ENCODE measurements at places on chromosomes 3 and 15.

- no peak for DNase-seq
Observed at GRCh38 chr3:52537165-52537620, 788 bp downstream of the UQCC5 start.

DNA sequence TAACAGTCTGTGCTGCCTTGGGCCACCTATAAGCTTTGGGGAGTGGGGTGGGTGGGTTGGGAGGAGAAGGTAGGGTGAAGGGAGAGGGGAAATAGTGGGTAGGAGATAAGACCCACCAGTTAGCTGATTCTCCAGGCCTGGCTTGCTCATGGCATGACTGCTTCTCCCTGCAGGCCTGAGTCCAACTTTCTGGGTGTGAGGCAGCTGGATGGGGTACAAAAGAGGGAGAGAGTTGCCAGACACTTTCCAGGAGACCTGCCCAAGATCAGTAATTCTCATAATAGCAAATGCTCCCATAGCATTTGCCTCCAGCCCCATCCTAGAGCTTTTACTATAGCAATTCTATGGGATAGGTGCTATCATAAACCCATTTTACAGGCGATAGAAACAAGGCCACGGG is 7.7 kb downstream of the CGNL1 start:
- no peak for DNase-seq

GRCh38 chr3:86723433-86723832 is 267.5 kb downstream of the VGLL3 start:
- DNase-seq = no peak

- no peak for DNase-seq
Observed at GRCh38 chr3:188178293-188178936, 24.5 kb downstream of the LPP start.

DNA sequence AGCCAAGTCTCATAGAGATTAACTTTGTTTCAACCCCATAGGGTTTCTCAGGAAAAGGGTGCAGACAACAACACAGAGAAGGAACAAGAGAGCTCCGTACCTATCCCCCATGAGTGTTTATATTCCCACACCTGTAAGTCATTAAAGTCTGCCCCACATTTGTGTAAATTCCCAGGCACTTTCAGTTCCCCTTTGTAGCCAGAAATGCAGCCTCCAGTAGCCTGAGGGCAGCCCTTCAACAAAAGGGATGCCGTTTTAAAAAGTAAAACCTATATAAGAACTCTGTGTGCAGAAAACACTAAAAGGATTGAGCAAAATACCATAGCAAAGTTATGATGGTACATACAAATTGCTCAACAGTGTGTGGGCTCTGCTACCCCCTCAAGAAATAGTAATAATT is 59.7 kb upstream of the TMEM108 start:
- no peak for DNase-seq

GRCh38 chr15:29533647-29534046 is 264.0 kb upstream of the NSMCE3 start:
- no peak for DNase-seq

- no peak for DNase-seq
Observed at GRCh38 chr15:39110336-39110735, 470.5 kb upstream of the THBS1 start.

GRCh38 chr15:39499042-39499441 is 81.8 kb upstream of the THBS1 start:
- no peak for DNase-seq

GRCh38 chr3:4730719-4731118 is 237.6 kb downstream of the ITPR1 start:
- DNase-seq = no peak

- DNase-seq = no peak
Observed at GRCh38 chr3:38003371-38003816, 12.8 kb downstream of the VILL start.

GRCh38 chr3:183281126-183281797 is 28.2 kb downstream of the B3GNT5 start:
- no peak for DNase-seq

- DNase-seq = no peak
Observed at GRCh38 chr15:64461721-64462162, 1.4 kb downstream of the ZNF609 start.

DNA sequence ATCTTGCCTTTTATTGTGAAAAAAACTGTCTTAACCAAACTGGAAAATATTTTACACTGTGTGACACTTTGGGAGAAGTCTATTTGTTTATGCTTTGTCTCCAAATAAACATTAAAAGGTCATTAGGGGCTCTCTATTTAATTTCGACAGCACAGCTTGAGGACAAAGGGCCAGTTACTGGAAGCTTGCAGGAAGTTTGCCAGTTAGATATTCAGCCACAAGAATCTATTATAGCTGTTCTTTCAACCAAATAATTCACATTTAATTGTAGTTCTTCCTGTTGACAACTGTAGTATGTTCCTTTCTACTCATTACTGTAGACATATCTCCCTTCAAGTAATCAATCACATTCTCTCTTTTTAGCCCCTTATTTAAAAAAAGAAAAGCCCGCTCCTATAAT is 6.1 kb downstream of the CP start:
- no peak for DNase-seq

- peak; percentile 94 for DNase-seq
Observed at GRCh38 chr3:46213201-46213600, 5.1 kb upstream of the CCR1 start.

DNA sequence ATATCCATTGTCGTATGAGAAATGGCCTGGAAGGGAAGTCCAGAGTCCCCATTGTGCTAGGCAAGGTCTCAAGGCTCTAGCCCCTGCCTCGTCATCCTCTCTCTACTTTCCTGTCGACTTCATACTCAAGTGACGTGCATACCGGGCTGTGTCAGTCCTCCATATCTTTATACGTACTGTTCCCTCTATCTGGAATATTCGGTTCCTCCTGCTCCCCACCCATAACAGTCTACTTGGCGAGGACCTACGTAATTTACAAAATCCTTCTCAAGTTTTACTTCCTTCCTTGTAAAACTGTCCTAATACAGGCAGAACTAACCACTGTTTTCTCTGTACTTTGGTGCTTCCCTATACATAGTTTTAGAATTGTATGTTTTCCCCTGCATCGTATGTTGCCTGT is 2.2 kb upstream of the ALPK3 start:
- DNase-seq = no peak

DNA sequence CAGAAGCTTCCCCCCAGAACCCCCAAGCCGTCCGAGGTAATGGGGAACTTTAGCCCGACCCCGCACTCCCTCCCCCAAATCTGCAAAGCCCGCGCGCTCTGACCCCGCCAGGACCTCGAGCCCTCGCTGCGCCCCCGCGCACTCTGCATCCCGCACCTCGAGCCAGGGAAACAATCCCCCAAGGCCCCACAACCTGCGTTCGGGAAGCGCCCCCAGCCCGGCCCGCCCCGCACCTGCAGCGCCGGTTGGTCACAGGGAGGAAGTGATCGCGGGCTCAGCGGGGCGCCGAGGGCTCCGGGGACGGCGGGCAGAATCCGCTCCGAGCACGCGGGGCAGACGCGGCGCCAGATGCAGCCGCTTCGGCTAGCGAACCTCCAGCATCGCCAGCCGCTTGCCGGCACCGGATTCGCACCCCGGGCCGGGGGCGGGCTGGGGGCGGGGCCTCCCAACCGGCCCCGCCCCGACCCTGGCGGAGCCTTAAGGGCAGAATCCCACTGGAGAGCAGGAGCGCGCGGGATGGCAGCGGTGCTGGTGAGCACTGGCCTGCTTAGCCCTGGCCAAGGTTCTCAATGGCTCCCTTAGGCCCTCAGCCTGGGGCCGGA is at the start of gene CAMKV:
TSS of gene CAMKV (minus strand) at position 382 of the 602 bp plus-strand sequence. CDS start 7,518 bp downstream, outside the sequence.
- no peak for DNase-seq

DNA sequence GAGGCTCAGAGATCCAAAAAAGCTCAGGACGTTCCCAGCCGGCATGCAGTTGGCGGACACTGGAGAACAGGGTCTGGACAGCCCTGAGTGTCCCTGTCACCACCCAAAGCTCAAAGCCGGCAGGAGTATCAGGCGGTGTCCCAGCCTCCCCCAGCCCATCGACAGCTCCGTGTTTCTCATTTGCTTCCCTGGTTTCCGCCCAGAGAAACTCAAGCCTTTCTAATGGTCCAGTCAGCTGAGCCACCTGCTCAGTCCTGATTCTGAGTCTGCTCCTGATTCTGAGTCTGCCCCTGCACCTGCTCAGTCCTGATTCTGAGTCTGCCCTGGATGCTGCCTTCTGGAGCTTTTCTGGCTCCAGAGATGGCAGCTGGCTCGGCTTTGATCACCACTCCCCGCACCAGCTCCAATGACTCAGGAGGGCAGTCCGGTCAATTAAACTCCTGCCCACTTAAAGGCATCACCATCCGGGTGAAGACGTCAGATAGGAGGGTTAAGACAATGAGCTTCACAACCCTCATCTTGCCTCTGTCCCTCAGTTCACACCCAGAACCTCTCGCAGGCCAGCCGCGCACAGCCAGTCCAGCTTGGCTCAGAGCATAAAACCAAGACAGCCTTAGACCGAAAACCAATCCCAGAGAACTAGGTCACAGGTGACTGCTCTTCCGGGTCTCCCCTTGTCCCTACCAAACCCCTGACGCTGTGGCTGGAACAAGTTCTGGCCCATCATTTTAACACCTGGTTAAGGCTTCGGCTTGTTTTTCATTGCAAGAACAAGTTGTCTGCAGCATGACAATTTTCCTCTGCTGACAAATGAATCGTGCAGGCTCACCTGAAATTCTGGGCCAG is 6.8 kb downstream of the PCSK6 start:
- no peak for DNase-seq

DNA sequence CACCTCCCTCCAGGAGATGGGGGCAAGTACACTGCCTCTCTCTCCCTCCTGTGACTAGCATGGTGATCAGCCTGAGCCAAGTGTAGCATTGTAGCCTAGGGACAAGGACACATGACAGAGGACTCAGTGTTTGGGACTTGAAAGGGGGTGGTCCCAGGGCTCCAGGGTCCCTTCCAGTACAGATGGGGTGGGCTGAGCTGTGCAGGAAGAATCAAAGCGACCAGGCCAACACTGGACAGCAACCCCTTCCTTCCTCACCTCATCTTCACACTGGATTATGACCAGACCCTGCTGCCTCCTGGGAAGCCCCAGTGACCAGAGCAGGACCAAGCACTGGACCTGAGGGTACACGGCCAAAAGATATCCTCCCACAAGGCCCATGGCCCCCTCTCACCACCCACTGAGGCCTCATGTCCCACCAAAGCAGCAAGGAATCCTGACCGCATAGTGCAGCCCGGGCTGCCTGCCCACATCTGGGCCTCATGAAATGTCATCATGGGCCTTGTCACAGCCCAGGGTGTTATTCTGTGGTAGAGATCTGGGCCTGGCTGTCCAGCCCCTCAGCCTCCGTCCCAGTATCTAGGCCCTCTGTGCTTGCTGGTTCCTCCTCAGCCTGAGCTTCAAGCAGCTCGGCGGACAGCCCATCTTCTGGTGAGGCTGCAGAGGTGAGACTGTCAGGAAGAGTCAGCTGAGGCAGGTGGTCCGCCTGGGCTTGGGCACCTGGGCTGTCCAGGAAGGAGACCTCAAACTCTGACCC is 9.5 kb downstream of the GORASP1 start:
- DNase-seq = no peak

- DNase-seq = no peak
Observed at GRCh38 chr3:169117264-169117663, 546.2 kb downstream of the MECOM start.

DNA sequence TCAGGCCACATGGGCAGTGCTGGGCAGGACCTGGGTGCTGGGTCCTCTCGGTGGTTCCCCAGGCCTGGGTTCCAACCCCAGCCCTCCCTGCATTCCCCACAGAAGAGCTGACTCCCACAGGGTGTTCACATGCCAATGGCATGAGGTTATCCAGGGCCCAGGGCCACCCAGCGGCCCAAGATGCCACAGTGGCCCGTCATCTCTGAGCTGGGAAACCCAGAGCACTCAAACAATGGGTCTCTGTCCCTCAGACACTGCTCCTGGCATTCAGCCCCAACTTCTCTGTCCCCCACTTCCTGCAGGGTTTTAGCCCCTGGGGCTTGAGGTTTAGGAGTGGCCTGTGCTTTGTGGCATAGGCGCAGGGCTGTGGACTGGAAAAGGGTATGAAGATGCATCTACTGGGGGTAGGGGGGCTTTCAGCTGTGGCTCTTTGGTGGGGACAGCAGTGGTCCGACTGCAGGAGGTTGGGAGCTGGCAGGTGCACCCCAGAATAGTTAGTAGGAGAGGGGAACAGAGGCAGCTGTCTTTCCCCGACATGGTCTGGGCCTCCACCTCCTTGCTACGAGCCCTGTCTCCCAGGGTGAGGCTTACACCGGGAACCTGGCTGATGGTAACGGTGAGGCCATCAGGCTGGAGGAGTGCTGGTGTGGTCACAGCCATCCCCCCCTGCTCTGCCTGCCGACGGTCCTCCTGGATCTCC is 1.7 kb downstream of the CCDC9B start:
- DNase-seq = no peak

DNA sequence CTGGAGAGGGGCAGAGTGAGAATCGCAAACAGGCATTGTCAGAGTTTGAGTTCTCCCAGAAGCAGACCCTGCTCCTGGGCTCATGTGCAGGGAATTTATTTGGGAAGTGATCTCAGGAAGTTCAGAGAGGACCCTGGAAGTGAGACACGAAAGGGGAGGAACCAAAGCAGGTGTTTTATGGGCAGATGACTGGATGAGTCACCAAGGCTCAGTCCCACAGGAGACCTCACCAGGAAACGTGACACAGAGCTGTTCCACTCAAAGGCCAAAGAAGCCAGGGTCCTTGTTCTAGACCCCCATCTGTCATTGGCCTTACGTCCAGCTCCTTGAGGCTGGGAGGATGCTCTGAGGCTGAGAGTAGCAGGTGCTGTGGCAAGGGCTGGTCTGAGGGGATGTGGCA is 43.4 kb upstream of the SEC22A start:
- DNase-seq = no peak

DNA sequence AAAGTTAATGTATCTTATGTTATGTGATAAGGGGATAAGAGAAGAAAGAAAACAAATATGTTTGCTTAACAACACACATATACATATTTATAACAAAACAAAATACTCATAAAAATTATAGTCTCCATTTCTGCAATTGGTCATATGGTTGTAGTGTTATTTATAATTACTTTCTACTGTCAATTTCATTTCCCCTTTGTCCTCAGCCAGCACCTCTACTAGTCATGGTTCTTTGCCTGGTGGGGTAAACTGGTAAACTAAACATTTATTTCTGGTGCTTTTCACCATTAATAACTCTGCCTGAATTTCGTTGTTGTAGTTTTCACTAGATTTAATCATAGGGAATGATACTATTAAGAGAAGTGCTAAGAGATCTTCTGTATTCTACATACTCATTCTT is 88.0 kb upstream of the ALCAM start:
- no peak for DNase-seq

GRCh38 chr3:140904521-140904920 is 37.1 kb upstream of the SLC25A36 start:
- DNase-seq = no peak

DNA sequence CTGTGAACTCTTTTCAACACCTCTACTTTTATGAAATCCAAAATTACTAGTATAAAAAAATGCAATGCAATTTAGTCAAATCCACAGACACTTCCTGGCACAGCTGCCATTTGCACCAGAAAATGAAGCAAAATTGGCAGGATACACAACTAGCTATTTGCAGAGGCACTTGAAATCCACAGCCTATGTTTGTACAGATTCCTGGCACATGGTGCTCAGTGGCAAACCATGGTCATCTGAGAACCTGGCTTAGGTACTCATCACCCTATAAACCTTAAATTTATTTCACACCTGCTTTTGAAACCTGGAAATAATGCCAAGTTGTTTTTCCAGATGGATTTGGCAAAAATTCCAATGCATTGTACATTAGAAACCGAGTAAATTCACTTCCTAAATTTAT is 20.2 kb upstream of the PPM1L start:
- no peak for DNase-seq

Data from MM.1S (cell line).